ENCODE measurements at places on chromosomes 4 and X.

- DNase-seq, result no peak
Observed at GRCh38 chr4:75678965-75679364, 5.8 kb upstream of the G3BP2 start.

DNA sequence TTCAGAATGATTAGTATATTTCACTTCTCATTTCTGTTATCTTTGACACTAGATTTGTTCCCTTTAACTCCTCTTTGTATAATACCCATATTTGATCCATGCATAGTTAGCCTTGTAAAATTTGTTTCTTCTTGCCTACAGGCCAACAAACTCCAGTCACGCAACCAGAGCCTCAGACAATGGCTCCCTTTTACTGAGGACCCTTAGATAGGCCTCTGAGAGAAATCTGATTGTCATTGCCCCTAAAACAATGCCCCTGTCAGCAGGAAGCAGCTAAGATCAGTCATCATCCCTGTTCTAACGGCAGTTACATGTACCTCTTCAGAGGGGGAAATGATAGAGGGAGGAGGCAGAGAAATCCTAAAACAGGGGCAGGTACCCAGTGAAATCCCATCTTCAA, 190.6 kb upstream of the TENT5D start:
- no peak for DNase-seq

- no peak for DNase-seq
Observed at GRCh38 chr4:7857238-7857701, 82.4 kb downstream of the AFAP1 start.

- no peak for DNase-seq
Observed at GRCh38 chrX:134548257-134549201, 88.6 kb downstream of the HPRT1 start.

DNA sequence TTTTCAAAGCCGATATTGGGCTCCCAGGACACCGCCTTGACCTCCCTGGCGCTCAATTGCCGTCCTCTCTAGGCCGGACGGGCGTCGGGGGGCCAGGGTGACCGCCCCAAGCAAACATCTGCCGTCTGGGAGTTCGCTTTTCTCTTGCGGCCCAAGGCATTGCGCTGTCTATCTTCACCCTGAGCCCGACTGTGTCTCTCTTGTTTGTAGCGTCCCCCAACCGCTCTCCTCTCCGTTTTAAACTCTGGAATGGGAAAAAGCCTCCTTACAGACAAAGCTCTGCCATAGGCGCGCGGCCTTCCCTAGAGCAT, 551 bp upstream of the ARX start:
- DNase-seq, result no peak

DNA sequence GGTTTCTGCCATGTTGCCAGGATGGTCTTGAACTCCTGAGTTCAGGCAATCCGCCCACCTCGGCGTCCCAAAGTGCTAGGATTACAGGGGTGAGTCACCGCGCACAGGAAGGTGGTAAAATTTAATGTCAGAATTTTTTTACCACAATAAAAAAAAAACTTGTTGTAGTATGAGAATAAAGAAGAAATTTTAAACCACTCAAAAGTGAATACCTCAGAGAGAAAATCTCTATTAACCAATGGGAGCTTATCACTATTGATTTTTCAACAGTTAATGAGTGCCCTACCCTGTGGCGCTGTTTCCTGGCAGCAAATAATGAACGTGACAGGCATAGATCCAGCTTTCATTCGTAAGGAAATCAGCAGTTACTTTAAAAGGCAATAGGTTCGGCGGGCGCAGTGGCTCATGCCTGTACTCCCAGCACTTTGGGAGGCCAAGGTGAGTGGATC, 32.7 kb upstream of the SLC25A4 start:
- DNase-seq, result no peak

- no peak for DNase-seq
Observed at GRCh38 chr4:2595436-2595835, 59.0 kb downstream of the FAM193A start.

GRCh38 chr4:1239141-1239949, 9.6 kb downstream of the CTBP1 start:
- no peak for DNase-seq

- DNase-seq, result no peak
Observed at GRCh38 chr4:10003666-10004065, 17.6 kb downstream of the SLC2A9 start.

DNA sequence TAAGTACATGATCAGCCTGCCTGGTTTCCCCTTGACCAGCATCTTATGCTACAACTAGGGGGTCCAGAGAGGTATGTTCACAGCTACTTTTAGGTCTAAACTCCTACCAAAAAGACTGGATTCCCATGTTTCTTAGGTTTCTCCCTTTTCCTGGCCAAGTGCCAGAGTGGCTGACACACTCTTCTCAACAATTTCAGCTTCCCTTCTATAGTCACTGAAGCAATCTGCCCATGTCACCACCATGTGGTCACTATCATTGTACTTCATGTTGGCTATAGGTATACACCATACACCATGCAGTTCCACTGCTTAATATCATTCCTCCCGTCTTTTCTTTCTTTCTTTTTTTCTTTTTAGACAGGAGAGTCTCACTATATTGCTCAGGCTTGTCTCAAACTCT, 66.9 kb downstream of the KLHL13 start:
- DNase-seq, result no peak

- DNase-seq, result no peak
Observed at GRCh38 chr4:6148506-6149205, 51.7 kb downstream of the JAKMIP1 start.

DNA sequence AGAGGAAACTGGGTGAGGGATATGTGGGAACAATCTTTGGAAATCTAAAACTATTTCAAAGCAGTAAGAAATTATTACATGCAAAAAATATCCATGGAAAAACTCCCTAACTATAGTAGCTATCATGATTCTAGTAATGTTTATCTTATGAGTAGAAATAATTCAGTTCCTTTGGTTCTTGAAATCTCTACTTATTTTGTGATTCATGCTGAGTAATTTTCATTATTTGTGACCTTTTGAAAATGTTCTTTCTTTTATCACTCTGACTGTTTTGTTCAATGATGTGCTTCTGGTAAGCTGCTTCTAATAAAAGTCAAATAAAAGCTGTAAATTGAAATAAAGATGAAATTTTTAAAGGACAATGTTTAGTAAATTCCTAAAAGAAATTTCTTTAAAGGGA, 40.4 kb upstream of the MAGEB10 start:
- DNase-seq, result no peak

DNA sequence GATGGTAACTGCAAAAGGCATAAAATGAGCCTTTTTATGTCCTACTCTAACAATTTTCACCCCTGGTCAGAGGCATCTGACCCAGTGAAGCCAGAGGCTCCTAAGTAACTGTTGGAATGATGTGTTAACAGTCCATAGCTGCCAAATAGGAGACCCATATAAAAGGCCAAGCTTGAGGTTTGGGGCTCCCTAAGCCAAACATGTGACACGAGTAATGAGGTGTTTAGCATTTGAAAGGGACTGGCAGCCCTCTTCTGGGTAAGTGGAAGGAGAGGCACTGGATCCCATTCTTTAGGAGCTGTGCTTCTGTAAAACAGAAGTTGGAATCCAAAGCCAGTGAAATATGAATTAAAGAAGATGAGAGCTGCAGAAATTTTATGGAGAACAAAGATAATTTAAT, 100.6 kb upstream of the PNPLA4 start:
- DNase-seq, result no peak

- DNase-seq, result no peak
Observed at GRCh38 chr4:123417813-123418212, 21.2 kb downstream of the SPRY1 start.

DNA sequence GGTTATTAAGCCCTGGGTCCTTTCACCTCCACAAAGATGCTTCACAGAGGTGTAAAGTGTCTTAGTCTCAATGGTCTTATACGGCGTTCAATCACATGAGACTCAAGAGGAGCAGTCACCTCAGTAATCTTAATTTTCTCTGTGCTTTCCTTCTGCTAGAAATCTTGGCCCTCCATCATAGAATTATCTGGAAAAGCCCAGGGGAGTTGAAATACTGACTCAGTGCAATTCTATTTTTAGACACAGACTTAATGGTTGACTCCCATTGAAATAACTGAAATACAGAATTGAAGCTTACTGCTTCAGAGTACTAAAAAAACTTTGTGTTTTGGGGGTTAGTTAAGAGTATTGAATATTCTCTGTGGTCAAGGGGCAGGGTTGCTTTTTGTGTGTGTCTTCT, 94.5 kb upstream of the IL15 start:
- DNase-seq, result no peak

GRCh38 chr4:38490753-38491446, 173.1 kb upstream of the KLF3 start:
- no peak for DNase-seq

DNA sequence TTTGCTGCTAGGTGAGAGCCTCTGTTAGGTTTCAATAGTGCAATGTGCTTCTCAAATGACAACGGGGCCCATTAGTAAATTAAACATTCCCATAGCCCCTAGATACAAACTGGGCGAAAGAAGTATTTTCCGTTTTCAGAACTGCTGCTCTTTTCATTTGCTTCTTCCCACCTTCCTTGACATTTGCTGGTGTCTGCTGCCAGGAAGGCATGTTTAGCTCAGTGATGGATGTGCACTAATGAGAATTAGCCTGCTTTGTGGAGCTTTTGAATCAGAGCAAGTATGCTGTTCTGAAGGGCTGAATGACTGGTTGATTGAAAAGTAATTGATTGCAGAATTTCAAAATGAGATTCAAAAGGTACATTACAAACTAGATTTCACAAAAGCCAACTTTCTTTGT, 57.0 kb downstream of the SHROOM3 start:
- DNase-seq, result no peak

DNA sequence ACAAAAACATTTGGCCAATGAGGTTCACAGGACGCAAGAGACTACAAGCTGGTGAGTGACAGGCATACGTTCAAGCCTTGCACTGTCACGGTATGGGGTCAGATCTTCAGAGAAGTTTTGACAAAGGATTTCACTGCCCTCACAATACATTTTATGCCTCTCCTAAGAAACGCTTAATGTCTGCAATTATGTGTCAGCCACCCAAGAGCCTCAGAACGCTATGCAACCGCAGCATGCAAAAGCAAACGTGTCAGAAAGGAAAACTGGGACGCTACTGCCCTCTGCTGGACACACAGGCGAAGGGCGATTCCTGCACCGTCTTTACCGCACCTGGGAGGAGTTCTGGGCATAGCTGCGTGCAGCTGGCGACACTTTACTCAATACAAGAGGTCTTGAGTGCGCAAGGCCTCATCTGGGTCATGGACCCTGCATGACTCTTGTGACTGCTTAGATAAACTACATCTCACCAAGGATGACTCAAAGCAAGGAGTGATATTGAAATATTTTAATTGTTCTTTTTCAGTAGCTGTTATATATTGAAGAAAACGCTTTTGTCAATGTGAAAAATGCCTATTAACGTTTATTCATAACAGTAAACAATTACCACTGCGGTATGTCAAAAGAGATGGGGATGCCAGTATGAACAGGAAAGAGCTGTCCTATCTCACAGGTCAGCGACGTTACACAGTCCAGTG, 147.6 kb upstream of the FRG1 start:
- DNase-seq, result peak; percentile 24

DNA sequence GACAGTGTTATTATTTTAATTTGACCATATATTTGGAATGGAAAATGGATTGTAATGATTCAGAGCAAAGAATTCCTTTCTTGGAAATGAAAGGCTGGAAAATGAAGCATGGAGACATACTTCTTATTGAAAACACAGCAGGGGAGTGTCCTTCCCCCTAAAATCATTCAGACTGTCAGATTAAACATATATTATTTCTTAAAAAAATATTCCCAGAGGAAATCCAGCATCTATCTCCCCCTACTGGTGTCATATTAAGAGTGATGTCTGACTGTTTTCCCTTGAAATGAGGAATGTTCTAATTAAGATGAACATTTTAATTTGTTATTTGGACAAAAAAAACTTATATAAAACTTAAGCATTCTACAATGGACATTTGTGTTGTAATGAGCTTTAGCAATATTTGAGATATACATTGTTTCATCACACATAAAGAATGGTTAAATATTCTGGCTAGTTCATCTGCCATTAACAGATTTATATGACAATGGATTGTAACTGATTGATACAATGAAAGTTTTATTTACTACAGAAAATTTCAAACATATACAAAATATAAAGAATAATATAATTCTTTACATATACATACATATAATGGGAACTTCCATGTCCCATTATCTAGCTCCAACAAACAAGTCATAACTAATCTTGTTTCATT, 264.6 kb downstream of the SPRY1 start:
- DNase-seq, result peak; percentile 53

DNA sequence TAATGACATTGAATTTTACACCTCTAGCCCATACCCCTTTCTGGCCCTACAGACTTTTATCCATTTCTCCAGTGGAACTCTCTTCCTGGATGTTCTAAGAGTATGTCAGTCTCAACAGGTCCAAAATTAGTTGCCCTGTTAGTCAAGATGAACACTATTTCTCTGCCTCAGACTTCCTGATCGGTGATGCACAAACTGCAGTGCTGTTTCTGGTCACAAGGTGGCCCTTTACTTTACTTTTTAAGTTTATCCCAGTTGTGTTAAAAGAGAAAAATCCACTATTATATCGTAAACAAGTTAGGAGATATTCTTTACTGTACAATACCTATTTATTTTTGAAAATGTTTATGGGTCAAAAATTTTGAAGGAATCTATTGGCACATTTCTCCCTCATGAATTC, 13.1 kb downstream of the TCEAL7 start:
- DNase-seq, result peak; percentile 18

GRCh38 chrX:1481636-1482529, 29.2 kb upstream of the ASMTL start:
- DNase-seq, result peak; percentile 6

DNA sequence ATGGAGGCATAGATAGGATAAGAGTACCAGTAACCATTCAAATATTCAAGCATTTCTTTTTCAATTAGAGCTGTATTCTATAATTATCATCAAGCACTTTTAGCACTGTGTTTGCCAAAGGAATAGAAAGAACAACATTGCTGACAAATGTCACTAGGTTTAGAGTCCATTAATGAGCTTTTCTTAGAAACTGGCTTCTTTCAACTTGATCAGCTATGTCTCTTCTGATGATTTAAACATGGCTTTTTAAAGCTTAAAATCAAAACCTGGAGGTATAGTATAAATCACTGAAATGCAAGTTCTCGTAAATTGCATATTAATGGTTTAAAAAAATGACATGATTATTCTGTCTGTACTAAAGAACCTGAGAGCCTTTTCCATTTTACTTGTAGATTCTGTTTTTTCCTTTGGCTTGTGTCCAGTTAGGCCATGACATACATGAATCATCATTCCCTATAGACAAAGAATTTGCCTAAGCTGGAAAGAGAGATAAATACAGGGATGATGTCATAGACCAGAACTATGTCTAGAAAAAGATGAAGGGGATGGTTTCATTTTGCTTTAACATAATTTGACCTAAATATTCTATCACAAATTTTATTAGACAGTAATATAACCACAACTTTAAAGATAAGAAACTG, 340.1 kb upstream of the CTSO start:
- peak; percentile 78 for DNase-seq

GRCh38 chrX:107566604-107567262, 61.6 kb upstream of the PRPS1 start:
- DNase-seq, result no peak
